ENCODE measurements at places on chromosomes 3 and 15. TPM values are rescaled to one million over a fixed set of nuclear protein-coding genes. Genes with fewer than 3 reads are reported as not detected.

Gene VIPR1
- total RNA-seq = 9.2 TPM

Gene C2CD4B
- not detected for total RNA-seq

Gene AHSG
- total RNA-seq = not detected

Gene LMLN
- total RNA-seq = 7.7 TPM

Gene TWF2
- 58.6 TPM for total RNA-seq

Gene CEP19
- total RNA-seq = 4.1 TPM

Gene CHRFAM7A
- total RNA-seq = 3.4 TPM

Gene FEZF2
- total RNA-seq = not detected

Gene MESP2
- total RNA-seq = not detected

Gene TMEM212
- total RNA-seq = not detected

Gene CSTA
- total RNA-seq = not detected

DNA sequence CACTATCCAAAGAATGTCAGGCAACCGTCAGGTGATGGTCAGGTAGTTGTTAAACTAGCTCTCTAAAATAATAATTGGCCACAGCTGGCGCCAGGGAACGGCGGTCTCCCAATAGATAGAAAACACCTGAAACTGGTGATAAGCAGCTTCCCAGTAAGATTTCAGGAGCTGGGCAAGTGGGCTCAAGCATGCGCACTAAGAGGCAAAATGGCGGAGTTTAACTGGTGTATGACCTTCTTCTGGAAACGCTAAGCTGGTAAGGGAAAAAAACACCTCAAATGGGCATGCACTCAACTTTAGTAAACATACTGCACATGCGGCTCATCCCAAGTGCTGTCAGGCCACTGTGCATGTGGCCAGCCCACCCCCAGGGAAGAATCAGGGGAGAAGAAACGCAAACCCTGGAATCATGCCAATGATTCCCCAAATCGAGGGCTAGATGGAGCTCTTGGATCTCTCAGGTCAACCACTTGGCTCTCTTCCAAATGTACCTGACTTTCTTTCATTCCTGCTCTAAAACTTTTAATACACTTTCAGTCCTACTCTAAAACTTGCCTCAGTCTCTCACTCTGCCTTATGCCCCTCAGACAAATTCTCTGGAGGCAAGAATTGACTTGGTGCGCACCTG is 195.0 kb downstream of the ZNF621 start:
- no peak for DNase-seq
- no peaks in the 10 kb centered on the region for H3K36me3 ChIP-seq
- H3K27ac ChIP-seq = no peak overlapping the region

- no peaks in the 10 kb centered on the region for H3K27me3 ChIP-seq
- H3K36me3 ChIP-seq = peaks cover 2% of the 10 kb centered on the region
- no peak overlapping the region for H3K4me3 ChIP-seq
- H3K4me1 ChIP-seq = peaks cover 55% of the 10 kb centered on the region
Measured at GRCh38 chr3:120081719-120082118, 12.5 kb downstream of the GSK3B start.

GRCh38 chr15:44414001-44414400 is 13.4 kb upstream of the CTDSPL2 start:
- peaks cover 10% of the 10 kb centered on the region for H3K36me3 ChIP-seq
- H3K4me3 ChIP-seq = no peak overlapping the region
- no peaks in the 10 kb centered on the region for H3K4me1 ChIP-seq
- no peak overlapping the region for H3K27ac ChIP-seq

GRCh38 chr3:21665444-21666100 is 85.4 kb downstream of the ZNF385D start:
- H3K36me3 ChIP-seq = no peaks in the 10 kb centered on the region
- H3K27ac ChIP-seq = no peak overlapping the region
- DNase-seq = no peak
- peaks cover 8% of the 10 kb centered on the region for H3K27me3 ChIP-seq
- no peaks in the 10 kb centered on the region for H3K4me1 ChIP-seq

DNA sequence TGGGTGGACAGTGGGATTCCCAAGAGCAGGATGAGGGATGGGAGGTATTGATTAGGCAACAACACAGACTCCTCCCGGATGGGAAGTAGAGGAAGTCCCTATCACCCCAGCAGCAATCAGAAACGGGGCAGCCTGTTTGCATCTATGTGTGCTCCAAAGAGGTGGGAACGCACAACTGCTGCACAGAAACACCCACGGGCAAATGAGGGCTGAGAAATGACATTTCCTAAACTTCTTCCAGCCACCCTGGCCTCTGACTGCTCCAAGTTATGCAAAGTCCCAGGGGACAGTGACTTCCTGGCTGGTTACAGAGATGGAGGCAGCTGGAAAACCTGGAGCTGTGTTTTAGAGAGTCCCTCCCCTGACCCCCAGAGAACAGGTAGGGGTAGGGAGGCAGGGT is 42.6 kb downstream of the HCN4 start:
- no peaks in the 10 kb centered on the region for H3K36me3 ChIP-seq
- H3K4me3 ChIP-seq = no peak overlapping the region
- peaks cover 4% of the 10 kb centered on the region for H3K27me3 ChIP-seq
- H3K27ac ChIP-seq = no peak overlapping the region
- no peak for DNase-seq
- H3K4me1 ChIP-seq = no peaks in the 10 kb centered on the region

GRCh38 chr3:11835028-11835639 is 11.6 kb downstream of the TAMM41 start:
- H3K4me3 ChIP-seq = no peak overlapping the region
- H3K4me1 ChIP-seq = no peaks in the 10 kb centered on the region
- H3K27ac ChIP-seq = no peak overlapping the region
- peaks cover 19% of the 10 kb centered on the region for H3K36me3 ChIP-seq
- DNase-seq = no peak

- peaks cover 35% of the 10 kb centered on the region for H3K27me3 ChIP-seq
- no peak for DNase-seq
- no peaks in the 10 kb centered on the region for H3K4me1 ChIP-seq
- no peak overlapping the region for H3K27ac ChIP-seq
Measured at GRCh38 chr15:91070872-91071271, 29.2 kb upstream of the SV2B start.

DNA sequence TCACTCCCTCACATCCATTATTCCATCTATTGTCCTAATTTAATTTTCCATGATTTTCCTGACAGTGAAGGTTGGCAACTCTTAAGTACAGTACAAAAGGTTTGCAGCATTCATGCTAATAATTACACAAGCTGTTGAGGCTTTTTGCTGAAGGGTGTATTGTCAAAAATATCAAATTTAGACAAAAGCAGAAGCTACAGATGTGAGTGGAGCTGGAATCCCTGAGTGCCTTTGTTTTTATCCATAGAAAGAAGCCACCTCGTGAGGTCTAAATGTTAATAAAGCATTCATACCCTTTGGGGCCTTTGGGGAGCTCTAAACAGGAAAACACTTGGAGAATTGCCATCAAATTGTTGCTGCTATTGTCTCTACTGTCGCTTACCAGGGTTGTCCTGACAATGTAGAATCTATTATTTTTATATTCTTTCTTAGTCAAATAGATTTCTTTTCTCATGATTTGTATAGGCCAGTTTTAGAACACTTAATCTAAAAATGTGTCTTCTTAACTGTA is 185.8 kb upstream of the ROBO1 start:
- peaks cover 14% of the 10 kb centered on the region for H3K4me1 ChIP-seq
- no peak overlapping the region for H3K27ac ChIP-seq
- no peak for DNase-seq
- no peak overlapping the region for H3K4me3 ChIP-seq

DNA sequence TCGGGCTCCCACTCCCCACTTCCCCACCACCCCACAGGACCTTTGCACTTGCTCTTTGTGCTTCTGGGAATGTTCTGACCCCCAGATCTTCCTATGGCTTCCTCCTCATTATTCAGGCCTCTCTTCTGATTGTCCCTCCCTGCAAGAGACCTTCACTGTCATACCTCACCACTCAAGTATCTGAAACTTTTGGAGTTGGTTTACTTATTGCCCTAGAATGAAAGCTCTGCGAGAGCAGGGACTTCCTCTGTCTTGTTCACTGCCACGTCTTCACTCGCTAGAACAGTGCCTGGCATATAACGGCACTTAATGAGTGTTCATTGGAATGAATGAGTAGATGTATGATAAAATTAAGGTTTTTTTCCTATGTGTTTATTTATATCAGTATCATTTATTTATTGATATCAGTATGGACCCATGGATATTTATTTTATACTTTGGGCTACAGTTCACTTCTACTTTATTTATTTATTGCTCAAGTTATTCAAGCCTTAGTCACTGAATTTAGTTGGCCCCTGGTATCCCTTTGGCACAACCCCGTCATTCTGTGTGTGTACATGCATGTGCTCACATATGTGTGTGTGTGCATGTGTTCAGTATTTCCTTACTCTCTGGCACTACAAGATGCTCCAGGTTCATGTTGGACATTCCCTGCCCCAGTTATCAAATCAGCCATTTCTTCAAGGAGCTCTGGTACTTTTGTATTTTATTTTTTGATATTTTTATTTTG is 197.6 kb downstream of the THSD4 start:
- H3K36me3 ChIP-seq = no peaks in the 10 kb centered on the region
- no peak for DNase-seq
- H3K27ac ChIP-seq = no peak overlapping the region
- peaks cover 9% of the 10 kb centered on the region for H3K4me1 ChIP-seq
- H3K4me3 ChIP-seq = no peak overlapping the region

DNA sequence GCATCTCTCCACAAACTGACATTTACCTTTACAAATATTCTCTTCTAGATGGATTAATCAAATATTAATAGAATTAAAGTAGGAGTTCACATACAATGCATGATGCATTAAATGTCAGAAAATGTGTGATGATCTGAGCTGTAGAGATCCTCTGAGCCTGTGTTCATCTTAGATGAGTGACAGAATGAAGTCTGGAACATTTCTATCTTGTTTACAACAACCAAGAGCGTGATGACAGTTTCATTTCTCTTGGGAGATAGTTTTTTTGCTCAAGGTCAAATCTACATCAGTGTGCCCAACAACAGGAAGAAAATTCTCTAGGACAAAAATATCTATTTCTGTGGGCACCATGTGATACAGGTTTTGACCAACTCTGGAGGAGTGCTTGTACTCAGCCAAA is 211.9 kb downstream of the MYRIP start:
- no peak for DNase-seq
- no peak overlapping the region for H3K27ac ChIP-seq
- no peaks in the 10 kb centered on the region for H3K36me3 ChIP-seq

GRCh38 chr3:167605871-167606270 is 47.9 kb downstream of the WDR49 start:
- H3K27me3 ChIP-seq = peaks cover 3% of the 10 kb centered on the region
- no peak overlapping the region for H3K27ac ChIP-seq
- no peak for DNase-seq
- H3K4me1 ChIP-seq = no peaks in the 10 kb centered on the region
- no peak overlapping the region for H3K4me3 ChIP-seq

DNA sequence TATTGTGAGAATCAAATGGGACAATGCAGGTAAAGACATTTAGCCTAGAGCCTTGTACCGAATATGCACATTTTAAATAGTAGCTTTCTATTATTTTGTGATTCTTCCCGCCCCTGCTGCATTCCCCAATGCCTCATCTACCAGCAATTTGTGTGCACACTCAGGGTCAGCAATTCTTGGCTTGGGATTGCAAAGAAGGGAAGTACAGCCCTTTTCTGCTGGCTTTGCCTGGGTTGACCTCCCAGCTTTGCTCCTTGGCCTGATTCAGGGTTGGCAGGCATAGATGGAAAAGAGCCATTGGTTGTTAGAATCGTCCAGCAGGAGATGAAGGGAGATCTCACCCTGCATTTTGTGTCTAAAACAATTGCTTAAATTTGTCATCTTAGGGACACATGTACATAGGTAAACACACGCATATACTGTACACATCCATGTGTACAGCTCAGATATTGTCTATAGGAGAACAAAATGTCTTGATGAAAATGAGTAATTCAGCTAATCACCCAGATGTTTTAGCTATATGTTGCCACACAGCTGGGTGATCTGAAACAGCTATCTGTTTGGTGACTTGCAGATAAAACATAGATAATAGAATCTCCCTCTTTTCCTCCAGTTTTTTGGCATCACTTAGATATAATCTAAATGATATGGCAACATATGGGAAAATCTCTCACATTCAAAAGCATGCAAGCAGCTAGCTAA is 340.9 kb upstream of the TBL1XR1 start:
- peaks cover 47% of the 10 kb centered on the region for H3K4me1 ChIP-seq
- H3K27me3 ChIP-seq = no peaks in the 10 kb centered on the region
- H3K27ac ChIP-seq = peak overlapping the region; percentile 48
- H3K4me3 ChIP-seq = no peak overlapping the region
- no peak for DNase-seq

- no peak overlapping the region for H3K4me3 ChIP-seq
- no peaks in the 10 kb centered on the region for H3K27me3 ChIP-seq
- no peak for DNase-seq
- H3K4me1 ChIP-seq = peaks cover 65% of the 10 kb centered on the region
Measured at GRCh38 chr3:188234132-188234531, 80.2 kb downstream of the LPP start.

DNA sequence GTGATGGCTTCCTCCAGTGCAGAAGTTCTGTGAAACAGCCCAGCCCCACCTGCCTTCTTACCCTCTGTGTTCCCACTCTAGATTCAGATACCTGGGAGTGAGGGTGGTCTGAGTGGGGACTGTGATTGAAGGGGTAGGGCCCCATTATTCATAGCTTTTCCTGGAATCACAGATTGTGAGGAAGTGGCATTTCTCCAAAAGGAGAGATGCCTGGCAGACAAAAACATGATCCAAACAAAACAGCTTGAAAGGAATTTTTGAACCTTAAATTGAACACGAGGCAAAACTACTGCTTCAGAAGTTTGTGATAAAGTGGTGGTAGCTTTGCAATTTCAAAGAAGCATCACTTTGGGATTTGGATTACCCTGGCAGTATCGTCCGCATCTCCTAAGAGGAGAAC is 29.2 kb upstream of the NEO1 start:
- H3K4me1 ChIP-seq = no peaks in the 10 kb centered on the region

GRCh38 chr3:136818191-136818768 is 646 bp upstream of the SLC35G2 start:
- no peak for DNase-seq
- peaks cover 37% of the 10 kb centered on the region for H3K4me1 ChIP-seq
- peaks cover 8% of the 10 kb centered on the region for H3K36me3 ChIP-seq
- peak overlapping the region; percentile 87 for H3K27ac ChIP-seq
- H3K27me3 ChIP-seq = no peaks in the 10 kb centered on the region
- H3K4me3 ChIP-seq = peak overlapping the region; percentile 89

DNA sequence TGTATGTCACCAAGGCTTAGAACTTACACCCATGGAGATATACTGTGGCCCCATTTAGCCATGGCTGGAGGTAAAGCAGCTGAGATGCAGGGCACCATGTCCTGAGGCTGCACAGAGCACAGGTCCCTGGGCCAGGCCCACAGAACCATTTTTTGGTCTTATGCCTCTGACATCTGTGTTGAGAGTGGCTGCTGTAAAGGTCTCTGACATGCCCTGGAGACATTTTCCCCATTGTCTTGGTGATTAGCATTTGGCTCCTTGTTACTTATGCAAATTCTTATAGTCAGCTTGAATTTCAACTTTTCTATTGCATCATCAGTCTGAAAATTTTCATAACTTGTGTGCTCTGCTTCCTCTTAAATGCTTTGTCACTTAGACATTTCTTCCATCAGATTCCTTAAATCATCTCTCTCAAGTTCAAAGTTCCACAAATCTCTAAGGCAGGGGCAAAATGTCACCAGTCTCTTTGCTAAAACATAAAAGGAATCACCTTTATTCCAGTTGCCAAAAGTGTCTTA is 701.3 kb downstream of the EPHA3 start:
- H3K27ac ChIP-seq = no peak overlapping the region
- H3K27me3 ChIP-seq = peaks cover 14% of the 10 kb centered on the region
